ENCODE measurements at places on chromosomes 2 and 18. TPM values are rescaled to one million over a fixed set of nuclear protein-coding genes. Genes with fewer than 3 reads are reported as not detected.

DNA sequence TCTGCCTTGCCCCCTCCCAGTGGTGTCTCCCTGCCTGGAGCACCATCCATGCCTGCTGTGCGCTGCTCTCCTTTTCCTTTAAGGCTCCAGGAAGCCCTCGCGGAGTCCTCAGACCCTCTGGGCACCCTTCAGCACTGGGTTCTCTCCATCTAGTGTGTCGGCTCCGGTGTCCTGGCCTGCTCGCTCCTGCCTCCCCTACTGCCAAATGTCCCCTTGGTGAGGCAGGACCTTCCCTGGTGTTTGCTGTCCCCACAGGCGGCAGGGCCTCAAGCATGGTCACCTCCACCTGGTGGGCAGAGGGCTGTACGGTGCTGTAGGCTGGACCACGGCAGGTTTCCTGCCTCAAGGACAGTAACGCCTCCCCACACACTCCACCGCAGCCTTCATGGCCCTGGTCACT, 90.2 kb downstream of the DGKD start:
- DNase-seq: no peak

GRCh38 chr2:240799033-240799820, 20.8 kb downstream of the KIF1A start:
- no peak for DNase-seq

GRCh38 chr2:150374492-150374891, 113.0 kb downstream of the RND3 start:
- no peak for DNase-seq

- no peak for DNase-seq
Observed at GRCh38 chr18:11148680-11149440, 509 bp downstream of the PIEZO2 start.

DNA sequence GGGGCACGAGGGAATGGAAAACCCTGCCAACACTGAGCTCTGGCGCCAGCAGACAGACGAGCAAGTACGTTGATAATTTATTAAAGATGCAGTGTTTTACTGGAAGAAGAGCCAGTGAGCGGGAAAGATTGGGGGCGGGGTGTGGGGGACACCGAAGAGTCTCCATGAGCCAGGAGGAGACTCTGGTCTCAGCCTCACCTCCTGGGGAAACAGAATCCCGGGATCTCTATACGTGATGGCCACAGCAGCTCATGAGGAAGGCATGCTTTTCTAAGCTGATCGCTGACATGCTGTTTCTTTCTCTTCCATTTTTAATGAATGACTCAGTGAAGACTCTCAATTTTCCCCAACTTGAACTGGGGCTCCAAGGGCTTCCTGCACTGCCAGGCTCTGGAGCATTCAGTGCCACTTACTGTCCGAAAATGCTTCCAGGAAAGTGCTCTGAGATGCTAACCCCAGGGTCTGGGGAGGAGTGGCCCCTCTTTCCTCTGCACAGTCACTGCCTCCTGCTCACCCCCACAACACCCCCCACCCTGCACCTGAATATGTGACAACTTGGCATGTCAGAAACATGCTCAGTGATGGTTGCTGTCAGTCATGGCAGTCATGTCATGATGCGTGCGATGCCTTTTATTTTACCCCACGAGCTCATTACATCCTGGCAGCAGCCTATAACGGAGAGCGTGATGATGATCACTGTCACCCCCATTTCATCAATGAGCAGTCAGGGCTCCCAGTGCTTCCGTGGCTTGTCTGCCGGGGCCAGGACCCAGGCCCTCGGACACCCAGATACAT, 164.2 kb upstream of the CAPN13 start:
- no peak for DNase-seq

GRCh38 chr2:108139521-108139920, 100.2 kb upstream of the SULT1C3 start:
- DNase-seq: no peak

DNA sequence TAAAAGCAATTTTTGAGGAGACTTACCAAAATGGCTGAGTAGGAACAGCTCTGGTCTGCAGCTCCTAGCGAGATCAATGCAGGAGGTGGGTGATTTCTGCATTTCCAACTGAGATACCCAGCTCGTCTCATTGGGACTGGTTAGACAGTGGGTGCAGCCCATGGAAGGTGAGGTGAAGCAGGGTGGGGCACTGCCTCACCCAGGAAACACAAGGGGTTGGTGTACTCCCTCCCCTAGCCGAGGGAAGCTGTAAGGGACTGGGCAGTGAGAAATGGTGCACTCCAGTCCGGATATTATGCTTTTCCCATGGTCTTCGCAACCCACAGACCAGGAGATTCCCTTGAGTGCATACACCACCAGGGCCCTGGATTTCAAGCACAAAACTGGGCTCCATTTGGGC, 419.0 kb downstream of the NUP35 start:
- DNase-seq: no peak

DNA sequence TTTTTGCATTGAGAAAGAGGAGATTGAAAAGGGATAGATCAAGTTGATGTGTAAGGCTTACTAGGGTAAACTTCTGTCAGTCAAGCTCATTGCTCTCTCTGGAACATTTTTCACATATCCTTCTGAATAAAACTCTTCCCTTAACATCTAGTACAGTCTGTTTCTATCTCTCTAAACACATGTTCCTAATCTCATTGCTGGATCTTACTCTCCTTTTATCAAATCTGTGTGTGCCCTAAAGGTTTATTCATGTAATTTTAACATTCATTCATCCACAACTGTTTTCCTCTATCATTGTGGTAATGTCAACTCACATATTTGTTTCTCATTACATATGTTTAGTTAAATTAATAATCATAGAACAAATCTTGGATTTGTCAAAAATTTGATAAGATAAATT, 277.9 kb upstream of the GULP1 start:
- no peak for DNase-seq

DNA sequence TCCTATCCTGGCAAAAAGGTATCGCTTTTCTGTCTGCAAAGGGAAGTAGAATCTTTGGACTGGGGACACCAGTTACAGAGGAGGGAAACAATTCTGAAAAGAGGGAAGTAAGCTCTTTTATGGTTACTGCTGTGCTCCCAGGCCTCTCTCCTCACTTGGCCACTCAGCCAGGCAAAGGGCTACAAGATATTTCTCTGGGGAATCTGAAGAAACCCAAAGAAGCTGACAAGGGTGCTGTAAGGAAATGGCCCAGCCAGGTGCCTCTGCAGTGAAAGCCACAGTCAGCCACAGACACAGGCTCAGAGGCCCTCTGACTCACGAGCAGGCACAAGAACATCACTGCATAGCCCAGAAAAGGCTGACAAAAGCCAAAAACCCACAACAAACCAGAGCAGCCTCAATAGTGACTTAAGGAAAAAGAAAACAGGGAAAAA, 5.8 kb downstream of the HDLBP start:
- no peak for DNase-seq

DPP4 gene
- 38.1 TPM for polyA plus RNA-seq

PLCL1 gene
- 12.1 TPM for polyA plus RNA-seq

POMC gene
- polyA plus RNA-seq: 1.1 TPM

SIX3 gene
- not detected for polyA plus RNA-seq

NMUR1 gene
- polyA plus RNA-seq: 0.62 TPM

RPL37A gene
- 2,720 TPM for polyA plus RNA-seq

CD28 gene
- polyA plus RNA-seq: 2.5 TPM
